ENCODE measurements at places on chromosomes 16 and 17.

DNA sequence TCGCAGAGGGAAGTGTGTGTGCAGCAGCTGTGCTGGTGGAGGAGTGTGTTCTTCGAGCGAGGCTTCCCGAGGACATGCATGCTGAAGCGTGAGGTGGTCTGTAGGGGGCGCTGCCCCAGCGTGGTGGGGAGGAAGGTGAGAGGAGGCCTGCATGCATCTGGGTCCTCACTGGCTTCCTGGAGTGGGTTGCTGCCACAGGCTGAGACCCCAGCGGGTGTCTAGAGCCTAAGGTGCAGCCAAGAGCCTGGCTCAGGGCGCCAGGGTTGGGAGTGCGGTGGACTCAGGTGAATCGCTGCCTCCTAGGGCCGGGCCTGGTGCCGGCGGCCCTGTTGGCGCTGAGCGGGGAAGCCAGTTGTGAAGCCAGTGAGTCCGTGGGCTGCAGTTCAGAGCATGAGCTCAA lies 7.5 kb upstream of the HSD3B7 start:
- no peak for DNase-seq

DNA sequence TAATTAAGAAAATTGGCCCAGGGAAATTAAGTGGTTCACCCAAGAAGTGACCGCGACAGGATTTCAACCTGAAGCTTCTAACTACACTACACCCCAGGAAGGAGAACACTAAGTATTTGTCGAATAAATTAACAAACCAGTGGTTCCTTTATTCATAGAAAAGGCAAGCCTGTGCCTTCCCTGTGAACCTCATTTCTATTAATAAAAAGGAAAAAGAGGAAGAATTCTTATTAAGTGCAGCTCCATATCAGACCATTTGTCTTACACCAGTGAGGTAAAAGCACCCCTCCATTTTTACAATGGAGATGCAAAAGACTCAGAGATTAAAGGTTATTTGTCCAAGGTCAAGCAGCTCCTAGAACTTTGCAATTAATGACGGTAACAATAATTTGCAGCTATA lies 1.7 kb downstream of the COPS3 start:
- no peak for DNase-seq

- DNase-seq: no peak
These were observed 14.1 kb upstream of the CDRT4 start for GRCh38 chr17:15481481-15481880.

DNA sequence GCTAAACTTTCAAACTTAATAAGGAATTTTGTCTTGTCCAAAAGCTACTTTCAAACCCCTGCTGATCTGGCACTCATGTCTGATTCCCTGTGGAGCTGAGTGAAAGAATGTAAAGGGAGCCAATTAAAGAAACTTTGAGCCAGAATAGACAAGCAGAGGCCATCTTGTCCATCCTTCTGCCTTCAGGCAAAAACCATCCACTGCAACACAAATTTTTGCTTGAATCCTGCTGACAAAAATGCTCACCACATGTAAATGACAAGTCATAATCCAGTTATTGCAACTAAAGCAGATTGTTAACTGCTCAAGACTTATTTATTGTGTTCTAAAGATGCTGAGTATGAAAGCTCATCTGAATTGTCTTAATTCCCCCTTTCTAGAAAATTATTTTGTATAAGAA lies 124.0 kb upstream of the HLF start:
- no peak for DNase-seq

DNA sequence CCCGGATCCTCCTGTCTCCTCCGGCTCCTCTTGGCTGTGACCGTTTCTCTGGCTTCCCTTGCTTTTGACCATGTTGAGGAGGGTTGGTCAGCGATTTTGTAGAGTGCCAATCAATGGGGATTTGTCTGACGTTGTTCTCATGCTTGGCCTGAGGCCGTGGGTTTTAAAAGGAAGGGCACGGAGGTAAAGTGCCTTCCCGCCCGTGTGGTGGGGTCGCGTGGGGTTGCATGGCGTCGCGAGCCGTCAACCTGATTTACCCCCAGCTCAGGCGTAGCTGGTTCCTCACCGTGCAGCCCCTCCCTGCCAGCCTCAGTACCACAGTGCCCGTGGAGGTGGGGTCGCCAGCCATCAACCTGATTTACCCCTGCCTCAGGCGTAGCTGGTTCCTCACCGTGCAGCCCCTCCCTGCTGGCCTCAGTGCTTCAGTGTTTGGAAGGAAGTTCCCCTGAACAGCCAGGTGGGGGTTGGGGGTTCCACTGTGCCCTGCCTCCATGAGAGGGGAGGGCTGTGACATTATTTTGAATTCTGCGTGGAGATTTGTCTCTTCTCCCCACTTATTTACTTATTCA lies 5.0 kb downstream of the TPSAB1 start:
- DNase-seq: no peak

DNA sequence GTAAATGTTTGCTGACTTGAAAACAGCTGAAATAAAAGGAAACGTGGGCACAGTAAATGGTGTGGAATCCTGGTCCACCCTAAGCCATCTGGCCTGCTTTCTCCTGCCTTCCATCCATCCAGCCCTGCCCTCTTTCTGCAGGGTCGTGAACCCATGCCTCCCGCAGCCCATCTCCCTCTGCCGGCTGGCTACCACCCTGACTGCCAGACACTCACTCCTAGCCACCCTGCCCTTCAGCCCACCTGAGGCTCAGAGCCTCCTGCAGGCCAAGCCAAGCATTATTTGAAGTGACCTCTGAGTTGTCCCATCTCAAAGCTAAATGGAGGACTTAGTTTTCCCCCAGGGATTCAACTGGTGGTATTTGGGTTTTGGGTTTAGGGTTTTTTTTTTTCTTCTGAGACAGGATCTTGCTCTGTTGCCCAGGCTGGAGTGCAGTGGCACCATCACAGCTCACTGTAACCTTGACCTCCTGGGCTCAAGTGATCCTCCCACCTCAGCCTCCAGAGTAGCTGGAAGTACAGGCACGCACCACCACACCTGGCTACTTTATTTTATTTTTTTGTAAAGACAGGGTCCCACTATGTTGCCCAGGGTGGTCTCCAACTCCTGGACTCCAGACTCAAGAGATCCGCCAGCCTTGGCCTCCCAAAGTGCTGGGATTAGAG lies 8.4 kb downstream of the ZDHHC1 start:
- DNase-seq: no peak

DNA sequence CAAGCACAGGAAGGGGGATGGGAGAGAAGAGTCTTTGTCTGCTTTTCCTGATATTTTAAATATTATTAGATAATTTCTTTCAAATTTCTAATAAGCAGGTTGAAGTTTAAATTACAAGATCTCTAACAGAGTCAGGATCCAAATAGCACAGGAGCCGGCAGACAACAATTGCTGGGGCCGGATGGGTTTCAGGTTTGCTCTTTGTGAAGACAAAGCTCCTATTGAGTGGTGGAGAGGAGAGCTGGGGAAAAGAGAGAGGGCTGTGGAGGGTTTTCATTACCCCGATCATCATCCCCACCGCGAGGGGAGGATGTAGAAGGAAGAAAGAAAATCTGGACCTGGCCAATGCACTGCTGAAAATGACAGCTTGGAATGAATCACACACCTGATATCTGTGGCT lies 197.3 kb downstream of the SOX9 start:
- DNase-seq: no peak

GRCh38 chr16:55301385-55302008 lies 22.5 kb upstream of the IRX6 start:
- no peak for DNase-seq

- DNase-seq: peak; percentile 98
These were observed at the start of the genes SDF2 and SUPT6H for GRCh38 chr17:28661635-28662526. SDF2 (minus strand) TSS chr17:28661906; CDS start chr17:28661876, 30 bp downstream. SUPT6H (plus strand) TSS chr17:28662205; CDS start chr17:28673402, 11,197 bp downstream.

- no peak for DNase-seq
These were observed 611 bp downstream of the SMARCE1 start for GRCh38 chr17:40646791-40647623.

DNA sequence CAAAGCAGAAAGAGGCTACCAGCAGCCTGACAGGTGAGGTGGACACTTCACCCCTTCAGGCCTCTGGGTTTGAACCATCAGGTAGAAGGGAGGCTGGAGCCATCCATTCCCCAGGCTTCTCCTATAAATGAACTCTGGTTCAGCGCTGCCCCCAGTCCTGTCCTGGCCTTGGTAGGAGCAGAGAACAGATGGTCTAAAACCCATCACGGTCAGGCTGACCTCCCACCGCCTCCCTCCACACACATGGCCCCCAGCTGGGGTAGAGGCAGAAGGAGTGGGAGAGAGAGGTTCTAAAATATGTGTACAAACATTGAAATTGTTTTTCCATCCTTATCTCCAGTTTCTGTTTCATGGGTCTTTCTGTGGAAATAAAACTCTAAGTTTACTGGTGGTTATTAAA lies 59.7 kb upstream of the DNAJA2 start:
- no peak for DNase-seq

- no peak for DNase-seq
These were observed 21.6 kb downstream of the CD300LF start for GRCh38 chr17:74691151-74691550.

GRCh38 chr16:16052916-16053315 lies 103.5 kb downstream of the ABCC1 start:
- no peak for DNase-seq

DNA sequence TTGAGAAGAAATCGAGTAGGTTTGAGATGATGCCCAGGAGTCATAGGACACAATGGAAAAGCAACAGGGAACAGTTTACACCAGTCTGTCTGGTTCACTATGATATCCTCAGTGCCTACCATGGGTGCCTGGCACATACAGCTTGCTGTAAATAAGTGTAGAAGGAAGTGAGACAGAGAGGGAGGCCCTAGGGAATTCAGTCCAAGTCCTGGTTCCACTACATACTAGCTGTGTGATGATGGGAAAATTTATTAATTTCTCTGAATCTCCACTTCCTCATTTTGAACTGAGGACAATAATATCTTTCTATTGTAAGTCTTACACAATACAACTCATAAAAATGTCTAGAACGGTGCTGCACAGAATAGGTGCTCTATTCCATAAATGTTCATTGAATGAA lies 53.3 kb upstream of the LYRM9 start:
- no peak for DNase-seq

DNA sequence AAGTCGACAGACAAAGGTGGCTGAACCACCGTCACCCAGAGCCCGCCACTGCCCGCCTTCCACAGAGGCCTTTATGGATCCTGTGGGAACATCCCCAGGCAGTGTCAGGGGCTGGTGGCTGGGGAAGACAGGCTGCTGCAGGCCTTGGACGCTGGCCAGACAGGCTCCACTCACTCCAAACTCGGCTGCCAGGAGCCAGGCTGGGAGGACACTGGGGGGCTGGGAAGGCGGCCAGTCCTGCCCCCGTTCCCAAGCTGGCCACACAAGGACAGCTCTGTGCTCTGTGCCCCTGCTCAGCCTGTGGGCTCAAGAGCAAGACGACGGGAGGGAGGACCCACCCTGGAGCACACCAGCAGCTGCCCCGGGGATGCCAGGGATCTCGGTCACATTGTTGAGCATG lies 7.6 kb upstream of the LCAT start:
- no peak for DNase-seq

- DNase-seq: no peak
These were observed 73.1 kb upstream of the FAM20A start for GRCh38 chr17:68674029-68674925.

DNA sequence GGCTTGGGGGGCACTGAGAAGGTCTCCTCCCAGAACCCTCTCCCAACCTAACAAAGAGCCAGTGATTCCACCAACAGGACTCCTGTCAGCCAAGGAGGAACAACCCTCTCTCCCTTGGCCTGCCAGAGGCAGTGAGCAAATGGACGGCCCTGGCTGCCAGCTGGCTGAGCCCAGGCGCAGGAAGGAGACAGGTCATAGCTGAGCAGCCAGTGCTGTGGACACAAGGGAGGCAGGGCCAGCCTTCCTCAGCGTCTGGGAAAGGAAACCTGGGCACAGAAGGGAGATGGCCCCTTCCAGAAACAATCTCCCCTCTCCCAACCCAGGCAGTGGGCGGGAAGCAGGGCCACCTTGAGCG lies 2.1 kb downstream of the MPO start:
- DNase-seq: no peak

- no peak for DNase-seq
These were observed 1.6 kb downstream of the HBA1 start for GRCh38 chr16:177981-178667.

DNA sequence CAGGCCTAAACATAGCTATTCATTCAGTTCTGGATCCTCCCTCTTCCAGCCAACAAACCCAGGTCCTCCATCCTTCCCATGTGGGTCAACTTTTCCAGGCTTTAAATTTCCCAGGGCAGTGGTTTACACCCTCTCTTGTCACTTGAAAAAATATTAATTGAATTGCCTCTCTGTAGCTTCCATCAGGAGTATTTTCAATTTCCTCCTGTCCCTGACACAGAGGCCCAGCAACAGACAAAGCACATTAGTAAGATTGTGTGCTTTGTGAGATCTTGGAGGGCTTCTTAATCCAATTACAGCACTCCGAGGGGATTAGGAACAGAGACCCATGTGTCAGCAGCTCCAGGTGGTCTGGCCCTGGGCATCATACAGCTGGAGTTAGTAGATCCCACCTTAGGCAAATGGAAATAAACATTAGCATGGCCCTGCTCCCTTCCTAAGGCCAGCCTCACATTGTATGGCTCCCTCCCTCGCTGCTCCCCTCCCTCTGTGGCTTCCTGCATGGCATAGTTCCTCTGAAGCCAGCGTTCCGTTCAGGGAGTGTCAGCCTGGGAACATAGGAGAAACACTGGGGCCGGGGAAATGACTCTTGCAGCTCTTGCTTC lies 132.7 kb upstream of the HSBP1 start:
- no peak for DNase-seq

- no peak for DNase-seq
These were observed 43.2 kb downstream of the SREBF1 start for GRCh38 chr17:17793378-17794214.

GRCh38 chr16:66549284-66550131 lies at the start of gene TK2:
TK2 (minus strand) TSS chr16:66550122; CDS start chr16:66550061, 61 bp downstream.
- DNase-seq: peak; percentile 51

- DNase-seq: no peak
These were observed 60.5 kb downstream of the ZZEF1 start for GRCh38 chr17:4082136-4082924.

- DNase-seq: no peak
These were observed 134.1 kb downstream of the SOX9 start for GRCh38 chr17:72254808-72255449.

Measured in stimulated activated effector memory CD8-positive, alpha-beta T cell treated with anti-CD3 and anti-CD28 coated beads, Interleukin-12 subunit alpha, Interleukin-12 subunit beta, amount 100 ng/mL, for 72 hours (primary cell).